ENCODE measurements at places on chromosomes 7 and 10.

- no peak for DNase-seq
Observed at GRCh38 chr7:15209429-15209828, 306.9 kb upstream of the DGKB start.

DNA sequence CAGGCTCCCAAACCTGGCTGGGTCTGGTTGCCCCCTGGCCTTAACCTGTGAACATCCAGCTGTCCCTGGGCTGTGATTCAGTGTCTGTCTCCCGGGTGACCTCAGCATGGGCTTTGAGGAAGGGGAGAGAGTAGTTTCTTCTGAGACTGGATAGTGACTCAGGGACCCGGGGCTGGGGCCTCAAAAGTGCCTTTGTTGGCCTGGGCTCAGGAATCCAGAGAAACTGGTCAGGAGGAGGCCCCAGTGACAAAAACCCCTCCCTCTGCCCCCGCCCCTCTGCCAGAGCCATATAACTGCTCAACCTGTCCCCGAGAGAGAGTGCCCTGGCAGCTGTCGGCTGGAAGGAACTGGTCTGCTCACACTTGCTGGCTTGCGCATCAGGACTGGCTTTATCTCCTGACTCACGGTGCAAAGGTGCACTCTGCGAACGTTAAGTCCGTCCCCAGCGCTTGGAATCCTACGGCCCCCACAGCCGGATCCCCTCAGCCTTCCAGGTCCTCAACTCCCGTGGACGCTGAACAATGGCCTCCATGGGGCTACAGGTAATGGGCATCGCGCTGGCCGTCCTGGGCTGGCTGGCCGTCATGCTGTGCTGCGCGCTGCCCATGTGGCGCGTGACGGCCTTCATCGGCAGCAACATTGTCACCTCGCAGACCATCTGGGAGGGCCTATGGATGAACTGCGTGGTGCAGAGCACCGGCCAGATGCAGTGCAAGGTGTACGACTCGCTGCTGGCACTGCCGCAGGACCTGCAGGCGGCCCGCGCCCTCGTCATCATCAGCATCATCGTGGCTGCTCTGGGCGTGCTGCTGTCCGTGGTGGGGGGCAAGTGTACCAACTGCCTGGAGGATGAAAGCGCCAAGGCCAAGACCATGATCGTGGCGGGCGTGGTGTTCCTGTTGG lies at the start of gene CLDN4:
TSS of gene CLDN4 (plus strand) at position 316 of the 903 bp plus-strand sequence. CDS start at position 522, 206 bp downstream.
- no peak for DNase-seq

DNA sequence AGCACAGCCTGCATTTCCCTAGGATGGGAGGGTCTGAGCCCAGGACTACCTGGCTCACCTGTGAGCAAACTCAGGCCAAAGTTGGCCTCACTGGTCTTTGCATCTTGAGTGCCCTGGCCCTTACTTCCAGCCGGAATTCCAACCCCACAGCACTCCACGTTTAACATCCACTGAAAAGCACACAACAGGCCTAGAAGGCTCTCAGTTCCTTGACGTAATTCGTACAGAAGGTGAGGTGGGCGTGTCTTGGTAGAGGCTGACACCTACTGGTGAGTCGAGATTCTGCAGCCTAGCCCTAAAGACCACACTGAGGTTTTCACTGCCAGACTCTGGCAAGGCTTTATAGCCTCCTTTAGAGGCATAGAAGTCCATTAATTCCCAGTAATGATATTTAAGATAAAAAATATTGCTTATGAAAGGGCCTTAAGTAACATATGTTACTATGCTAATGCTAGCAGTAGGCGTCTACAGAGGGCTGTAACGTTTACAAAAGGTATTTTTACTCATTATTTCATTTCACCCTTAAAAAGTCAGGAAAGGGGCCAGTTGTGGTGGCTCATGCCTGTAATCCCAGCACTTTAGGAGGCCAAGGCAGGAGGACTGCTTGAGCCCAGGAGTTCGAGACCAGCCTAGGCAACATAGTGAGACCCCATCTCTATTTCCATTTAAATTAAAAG lies 95.8 kb downstream of the HIP1 start:
- DNase-seq, result peak; percentile 45

GRCh38 chr10:12685261-12686058 lies 316.1 kb downstream of the CCDC3 start:
- no peak for DNase-seq

GRCh38 chr7:20442951-20443350 lies 112.3 kb downstream of the ITGB8 start:
- DNase-seq, result no peak

DNA sequence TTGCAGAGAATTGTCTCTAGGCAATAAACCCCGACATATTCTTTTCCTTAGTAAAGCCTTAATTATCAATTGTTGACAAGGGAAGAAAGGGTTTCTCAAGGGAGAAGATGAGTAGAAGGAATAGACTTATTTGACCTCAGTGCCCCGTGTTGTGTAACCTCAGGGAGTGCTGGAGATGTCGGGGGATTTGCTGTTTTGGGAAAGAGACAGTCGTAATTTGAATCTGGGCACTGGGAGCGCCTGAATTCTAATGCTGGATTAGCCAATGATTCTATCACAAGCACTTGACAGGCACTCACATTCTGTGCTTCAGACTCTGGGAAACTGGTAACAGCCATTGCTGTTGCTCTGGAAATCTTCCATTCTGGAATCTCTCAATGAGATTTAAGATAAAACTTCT lies 13.8 kb upstream of the LMOD2 start:
- no peak for DNase-seq

GRCh38 chr10:120736377-120736776 lies 114.8 kb upstream of the WDR11 start:
- DNase-seq, result no peak

Measured in effector CD4-positive, alpha-beta T cell (primary cell).